Liver (tissue), 10 donors: ENCODE measurements at places on chromosomes 2 and 18. TPM values are rescaled to one million over a fixed set of nuclear protein-coding genes. Genes with fewer than 3 reads are reported as not detected.

CD226 gene
- total RNA-seq = 4.4 TPM

PRKAG3 gene
- not detected for total RNA-seq

CREG2 gene
- total RNA-seq = not detected

NGEF gene
- 10.6 TPM for total RNA-seq

CYBRD1 gene
- total RNA-seq = 51.1 TPM

FBXO48 gene
- total RNA-seq = 0.75 TPM

AOX1 gene
- total RNA-seq = 1,131 TPM

NR4A2 gene
- total RNA-seq = 0.23 TPM

RNU2-63P gene
- not detected for total RNA-seq

DES gene
- 50.0 TPM for total RNA-seq

GRCh38 chr2:2191110-2191707 is 139.9 kb downstream of the MYT1L start:
- H3K4me1 ChIP-seq = no peaks in the 10 kb centered on the region

DNA sequence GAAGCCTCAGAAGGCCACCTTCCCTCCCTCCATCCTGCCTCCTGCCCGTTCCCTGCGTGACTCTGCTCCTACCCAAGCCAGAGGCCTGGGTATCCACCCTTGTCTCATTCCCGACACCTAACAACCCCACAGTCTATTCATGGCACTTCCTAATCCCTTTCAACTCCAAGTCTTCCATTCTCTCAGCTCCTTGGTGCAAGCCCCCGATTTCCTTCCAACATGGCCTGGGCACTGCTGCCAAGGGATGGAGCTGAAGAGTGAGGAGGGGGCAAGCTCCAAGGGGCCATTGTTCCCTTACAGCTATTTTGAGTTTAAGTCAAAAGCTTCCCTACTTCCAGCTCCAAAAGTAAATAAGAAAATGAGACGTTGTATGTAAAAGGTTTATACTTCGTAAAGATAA is 84.8 kb upstream of the ASB18 start:
- H3K4me3 ChIP-seq = no peak overlapping the region
- no peak overlapping the region for H3K27ac ChIP-seq
- peaks cover 2% of the 10 kb centered on the region for H3K27me3 ChIP-seq
- H3K4me1 ChIP-seq = no peaks in the 10 kb centered on the region
- no peak for DNase-seq
- H3K36me3 ChIP-seq = no peaks in the 10 kb centered on the region

- H3K27me3 ChIP-seq = no peaks in the 10 kb centered on the region
- no peak overlapping the region for H3K27ac ChIP-seq
- H3K4me1 ChIP-seq = no peaks in the 10 kb centered on the region
- no peak for DNase-seq
Measured at GRCh38 chr18:32553174-32553573, 82.5 kb upstream of the GAREM1 start.

DNA sequence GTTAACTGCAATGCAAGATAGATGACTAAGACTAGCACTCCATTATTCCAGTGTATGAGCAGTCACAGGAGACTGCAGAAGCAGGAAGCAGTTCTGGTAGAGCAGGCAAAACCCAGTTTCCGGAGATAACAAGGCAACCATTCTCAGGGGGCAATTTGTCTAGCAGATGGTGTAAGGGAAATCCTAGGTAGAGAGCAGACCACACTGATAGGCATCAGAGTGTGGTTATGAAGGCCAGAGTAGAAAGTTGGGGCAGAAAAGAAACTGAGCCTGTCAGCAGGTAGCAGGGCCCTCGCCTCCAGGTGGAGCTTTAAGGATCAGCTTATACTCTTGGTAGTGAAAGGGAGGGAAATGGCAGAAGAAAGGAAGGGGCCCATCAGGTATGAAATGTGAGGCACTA is 164.4 kb downstream of the PDE11A start:
- no peaks in the 10 kb centered on the region for H3K4me1 ChIP-seq
- no peaks in the 10 kb centered on the region for H3K27me3 ChIP-seq
- H3K27ac ChIP-seq = no peak overlapping the region
- DNase-seq = no peak
- H3K36me3 ChIP-seq = no peaks in the 10 kb centered on the region

GRCh38 chr2:115214050-115214449 is 771.6 kb downstream of the DPP10 start:
- no peaks in the 10 kb centered on the region for H3K27me3 ChIP-seq
- H3K27ac ChIP-seq = no peak overlapping the region
- no peak overlapping the region for H3K4me3 ChIP-seq
- H3K4me1 ChIP-seq = no peaks in the 10 kb centered on the region
- DNase-seq = no peak

- H3K27ac ChIP-seq = no peak overlapping the region
- no peak for DNase-seq
- no peak overlapping the region for H3K4me3 ChIP-seq
- no peaks in the 10 kb centered on the region for H3K4me1 ChIP-seq
- no peaks in the 10 kb centered on the region for H3K36me3 ChIP-seq
- no peaks in the 10 kb centered on the region for H3K27me3 ChIP-seq
Measured at GRCh38 chr2:107740300-107740699, 86.4 kb upstream of the RGPD4 start.

DNA sequence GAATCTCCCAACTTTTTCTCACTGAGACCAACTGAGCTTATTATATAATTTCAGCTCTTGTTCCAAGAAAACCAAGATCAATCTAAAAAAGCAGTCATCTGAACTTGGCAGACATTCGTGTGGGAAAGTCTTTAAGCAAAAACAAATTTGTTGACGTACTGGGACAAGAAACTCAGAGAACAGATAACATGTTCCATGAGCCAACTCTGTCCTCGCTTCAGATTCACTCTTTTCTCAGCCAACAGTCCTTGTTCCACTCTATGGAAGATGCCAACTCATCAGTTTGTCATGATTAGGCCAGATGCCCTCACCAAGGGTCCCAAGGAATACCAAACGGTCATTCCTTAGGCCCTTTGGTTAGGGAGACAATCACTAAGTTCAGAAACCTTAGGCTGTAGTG is 224.2 kb upstream of the CTAGE1 start:
- H3K27ac ChIP-seq = no peak overlapping the region
- H3K36me3 ChIP-seq = no peaks in the 10 kb centered on the region
- H3K4me1 ChIP-seq = no peaks in the 10 kb centered on the region

- H3K36me3 ChIP-seq = no peaks in the 10 kb centered on the region
- H3K4me1 ChIP-seq = peaks cover 7% of the 10 kb centered on the region
- no peak overlapping the region for H3K4me3 ChIP-seq
- H3K27me3 ChIP-seq = no peaks in the 10 kb centered on the region
- DNase-seq = no peak
Measured at GRCh38 chr2:68258851-68259250, 6.5 kb upstream of the PPP3R1 start.

DNA sequence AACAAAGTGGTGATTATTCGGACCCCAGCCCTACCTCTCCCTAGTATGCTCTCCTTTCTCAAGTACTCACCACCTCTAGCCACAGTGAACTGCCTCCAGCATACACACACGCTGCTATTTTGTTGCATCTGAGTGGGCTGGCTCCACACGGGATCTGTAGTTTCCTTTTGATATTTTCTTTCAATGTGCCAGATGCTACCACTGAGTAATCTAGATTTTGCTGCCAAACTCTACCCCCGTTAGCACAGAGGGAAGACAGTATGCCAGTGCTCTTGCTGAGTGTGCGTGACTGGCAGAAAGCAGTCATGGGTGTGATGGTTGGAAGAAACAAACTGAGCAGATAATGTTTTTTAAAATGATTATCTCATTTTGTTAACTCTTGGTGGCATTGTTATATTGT is 11.6 kb downstream of the CFLAR start:
- H3K4me1 ChIP-seq = peaks cover 24% of the 10 kb centered on the region
- no peak for DNase-seq
- peak overlapping the region; percentile 72 for H3K27ac ChIP-seq
- H3K4me3 ChIP-seq = no peak overlapping the region

GRCh38 chr2:44547718-44548117 is 186.0 kb downstream of the CAMKMT start:
- no peaks in the 10 kb centered on the region for H3K36me3 ChIP-seq
- no peak for DNase-seq
- no peak overlapping the region for H3K27ac ChIP-seq
- no peak overlapping the region for H3K4me3 ChIP-seq
- no peaks in the 10 kb centered on the region for H3K27me3 ChIP-seq

DNA sequence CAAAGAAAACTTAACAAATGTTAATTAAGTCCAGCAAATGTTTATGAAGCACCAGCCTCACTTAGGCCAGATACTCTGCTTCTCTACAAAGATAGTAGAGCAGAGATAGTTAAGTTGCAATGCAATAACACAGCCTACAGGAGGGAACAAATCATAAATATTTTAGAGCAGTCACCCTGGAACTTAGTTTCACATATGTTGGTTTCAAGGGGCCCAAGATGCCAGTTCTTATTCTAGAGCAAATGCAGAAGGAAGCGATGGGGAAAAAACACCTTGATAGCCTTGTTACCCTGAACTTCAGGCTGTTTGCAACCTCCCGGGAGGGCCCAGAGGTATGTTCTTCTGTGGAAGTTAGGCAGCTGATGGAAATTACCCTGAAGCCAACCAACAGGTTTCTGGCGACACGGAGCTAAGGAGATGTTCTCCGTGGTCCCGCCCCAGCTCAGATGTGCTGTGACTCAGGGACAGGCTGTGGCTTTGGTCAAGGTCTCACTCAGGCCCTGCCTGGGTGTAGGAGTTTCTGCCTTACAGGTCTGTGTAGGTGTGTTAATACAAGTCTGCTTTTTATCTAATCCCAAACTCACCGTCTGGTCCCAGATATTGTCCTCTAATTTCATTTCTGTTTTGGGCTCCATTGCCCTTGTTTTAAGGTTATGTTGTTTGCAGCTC is 3.8 kb downstream of the CTIF start:
- H3K4me3 ChIP-seq = no peak overlapping the region
- no peak for DNase-seq
- H3K27ac ChIP-seq = no peak overlapping the region
- H3K36me3 ChIP-seq = no peaks in the 10 kb centered on the region
- H3K27me3 ChIP-seq = no peaks in the 10 kb centered on the region

DNA sequence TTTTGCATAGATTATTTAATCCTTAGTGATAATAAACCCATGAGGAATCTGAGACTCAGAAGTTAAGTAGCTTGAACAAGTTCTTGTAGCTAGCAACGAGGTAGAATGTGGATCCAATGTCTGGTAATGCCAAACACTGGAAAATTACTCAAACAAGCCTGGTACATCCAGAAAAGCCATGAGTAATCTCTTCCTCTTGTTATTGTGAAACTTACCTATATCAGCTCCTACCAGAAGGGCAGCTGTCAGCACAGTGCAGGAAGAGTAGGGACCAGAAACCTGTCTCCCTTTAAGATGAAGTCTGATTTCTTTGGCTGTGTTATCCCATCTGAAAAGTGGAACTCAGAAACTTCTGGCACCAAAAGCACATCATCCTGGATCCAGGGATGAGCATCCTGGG is 7.7 kb upstream of the SERPINB8 start:
- DNase-seq = no peak
- no peaks in the 10 kb centered on the region for H3K36me3 ChIP-seq
- H3K27me3 ChIP-seq = no peaks in the 10 kb centered on the region
- no peak overlapping the region for H3K27ac ChIP-seq
- H3K4me3 ChIP-seq = no peak overlapping the region
- peaks cover 15% of the 10 kb centered on the region for H3K4me1 ChIP-seq

- H3K4me3 ChIP-seq = no peak overlapping the region
- no peaks in the 10 kb centered on the region for H3K4me1 ChIP-seq
- no peaks in the 10 kb centered on the region for H3K27me3 ChIP-seq
- H3K36me3 ChIP-seq = no peaks in the 10 kb centered on the region
Measured at GRCh38 chr2:152583512-152584229, 133.6 kb downstream of the PRPF40A start.

- no peak overlapping the region for H3K4me3 ChIP-seq
- no peaks in the 10 kb centered on the region for H3K27me3 ChIP-seq
- no peaks in the 10 kb centered on the region for H3K36me3 ChIP-seq
- no peak for DNase-seq
Measured at GRCh38 chr2:120670771-120671480, 64.7 kb upstream of the GLI2 start.
